ENCODE measurements at places on chromosomes 12 and 14.

- no peak for DNase-seq
Observed at GRCh38 chr12:106945261-106945851, 10.4 kb upstream of the TMEM263 start.

- no peak for DNase-seq
Observed at GRCh38 chr14:55654243-55654642, 74.2 kb downstream of the KTN1 start.

GRCh38 chr12:84435682-84436081 lies 476.9 kb downstream of the SLC6A15 start:
- DNase-seq, result no peak

- no peak for DNase-seq
Observed at GRCh38 chr14:92486881-92487280, 26.7 kb upstream of the RIN3 start.

- no peak for DNase-seq
Observed at GRCh38 chr14:93322929-93323599, 9.8 kb downstream of the BTBD7 start.

GRCh38 chr12:108236366-108236765 lies 102.7 kb downstream of the CMKLR1 start:
- no peak for DNase-seq
